HS-27A (cell line): ENCODE measurements at places on chromosomes 3 and 15.

DNA sequence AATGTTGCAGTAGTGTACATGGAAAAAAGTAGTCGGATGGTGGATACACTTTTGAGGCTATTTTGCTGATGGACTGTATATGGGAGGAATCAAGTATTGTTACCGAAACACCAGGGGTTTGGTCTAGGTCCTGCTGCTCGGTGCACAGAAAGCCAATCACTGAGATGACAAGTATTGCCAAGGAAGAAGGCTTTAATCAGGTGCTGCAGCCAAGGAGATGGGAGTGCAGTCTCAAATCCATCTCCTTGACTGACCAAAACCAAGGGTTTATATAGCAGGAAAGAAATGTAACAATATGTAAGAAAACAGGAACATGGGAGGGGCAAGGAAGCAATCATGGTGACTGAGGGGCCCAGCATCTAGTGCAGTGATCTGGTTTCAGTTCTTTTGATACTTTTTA, 2.8 kb upstream of the ACVR2B start:
- DNase-seq, result no peak

GRCh38 chr3:18567293-18567692, 142.2 kb upstream of the SATB1 start:
- DNase-seq, result no peak

- DNase-seq, result no peak
Measured at GRCh38 chr15:62269504-62269903, 104.4 kb upstream of the C2CD4B start.

GRCh38 chr3:113557374-113557773, 25.0 kb downstream of the SIDT1 start:
- DNase-seq, result peak; percentile 48

- no peak for DNase-seq
Measured at GRCh38 chr3:176969066-176969465, 228.2 kb downstream of the TBL1XR1 start.

- no peak for DNase-seq
Measured at GRCh38 chr3:482479-482878, 285.9 kb downstream of the CHL1 start.

DNA sequence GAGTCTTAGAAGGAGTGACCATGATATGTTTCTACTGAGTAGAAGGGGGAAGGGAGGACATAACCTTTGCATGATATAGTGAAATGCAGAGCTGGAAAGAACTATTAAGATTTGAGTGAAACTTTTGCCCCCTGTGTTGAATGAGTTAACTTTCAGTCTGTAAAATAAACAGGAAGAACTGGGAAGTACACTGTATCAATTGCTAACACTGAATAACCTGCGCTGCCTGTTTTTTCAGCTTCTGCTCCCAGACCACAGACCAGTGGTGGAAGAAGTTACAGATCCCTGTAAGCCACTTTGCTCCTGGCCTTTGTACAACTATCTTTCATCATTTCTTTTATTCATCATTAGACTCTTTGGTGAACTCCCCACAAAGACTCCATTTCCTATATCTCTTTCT, 3.6 kb upstream of the LRCH3 start:
- DNase-seq, result no peak

- no peak for DNase-seq
Measured at GRCh38 chr3:63635186-63635585, 17.3 kb upstream of the SNTN start.

GRCh38 chr3:139534992-139535879, 4.3 kb downstream of the RBP1 start:
- no peak for DNase-seq

DNA sequence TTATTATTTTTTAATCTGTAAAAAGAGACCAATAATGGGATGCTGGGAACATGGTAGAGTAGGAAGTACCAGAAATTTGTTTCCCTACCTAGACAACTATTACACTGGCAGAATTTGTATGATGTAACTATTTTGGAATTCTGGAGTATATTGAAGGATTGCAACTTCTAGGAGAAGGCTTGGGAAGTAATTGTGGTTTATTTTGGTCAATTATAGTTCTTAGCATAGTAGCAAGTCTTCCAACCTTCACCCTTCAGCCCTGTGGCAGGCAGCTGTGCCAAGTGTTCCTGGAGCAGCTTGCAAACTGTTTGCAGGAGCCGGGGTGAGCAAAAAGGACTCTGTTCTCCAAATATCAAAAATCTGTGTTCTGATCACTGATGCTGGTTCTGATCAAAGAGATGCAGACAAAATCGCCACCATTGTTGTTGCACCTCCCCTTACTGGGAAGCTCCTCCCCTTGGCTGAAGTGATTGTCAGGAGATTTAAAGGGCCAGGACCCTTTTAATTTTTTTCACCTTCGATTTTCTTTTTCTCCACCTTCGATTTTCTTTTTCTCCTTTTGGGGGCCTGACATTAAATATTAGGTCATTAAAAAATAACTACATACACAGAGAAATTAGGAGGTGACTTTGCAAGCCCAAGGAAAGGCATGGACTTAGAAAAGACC, 363.3 kb downstream of the SLC9A9 start:
- no peak for DNase-seq

- peak; percentile 96 for DNase-seq
Measured at GRCh38 chr3:189267981-189268613, 96.3 kb downstream of the TPRG1 start.

DNA sequence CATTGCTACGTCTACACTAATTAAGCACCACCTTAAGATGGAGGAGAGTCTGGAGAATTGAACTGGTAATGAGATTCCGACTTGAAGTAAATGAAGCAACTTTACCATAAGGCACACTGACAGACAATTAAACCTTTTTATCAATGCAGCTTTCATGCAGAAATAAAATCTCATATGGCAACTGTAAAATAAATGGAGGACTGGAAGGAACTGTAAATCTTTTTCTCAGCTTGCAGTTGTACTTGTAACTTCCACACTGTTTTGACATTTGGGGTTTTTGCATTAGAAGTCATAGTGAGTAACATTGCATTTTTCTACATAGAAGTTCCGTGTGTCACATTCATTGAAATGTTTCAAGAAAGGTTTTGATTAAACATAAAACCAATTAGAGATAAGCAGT, 705.3 kb downstream of the NLGN1 start:
- no peak for DNase-seq

DNA sequence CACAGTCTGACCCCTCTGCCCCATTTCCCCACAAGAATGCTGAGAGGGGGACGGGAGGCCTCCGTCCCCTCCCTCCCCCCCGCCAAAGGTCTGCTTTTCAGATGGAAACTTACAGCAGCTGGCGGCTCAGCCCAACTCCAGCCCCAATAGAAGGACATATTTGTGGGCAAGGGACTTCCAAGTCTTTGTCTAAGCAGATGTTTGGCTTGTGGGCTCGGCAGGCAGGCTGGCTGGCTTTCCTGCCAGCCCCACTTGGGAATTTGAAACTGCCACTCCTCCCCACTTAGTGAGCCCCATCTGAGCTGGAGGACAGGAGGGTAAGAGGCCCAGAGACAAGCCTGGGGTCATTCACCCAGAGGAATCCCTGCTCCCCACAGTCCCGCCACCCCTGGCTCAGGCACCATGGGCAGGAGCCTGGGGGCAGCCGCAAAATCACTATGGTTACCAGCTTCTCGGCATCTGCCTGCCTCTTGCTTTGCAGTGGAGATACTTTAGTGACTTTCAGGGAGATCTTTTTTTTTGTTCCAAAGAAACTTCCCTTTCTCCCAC, 53.6 kb downstream of the LMCD1 start:
- DNase-seq, result peak; percentile 92

GRCh38 chr3:177602601-177603147, 405.4 kb upstream of the TBL1XR1 start:
- no peak for DNase-seq

DNA sequence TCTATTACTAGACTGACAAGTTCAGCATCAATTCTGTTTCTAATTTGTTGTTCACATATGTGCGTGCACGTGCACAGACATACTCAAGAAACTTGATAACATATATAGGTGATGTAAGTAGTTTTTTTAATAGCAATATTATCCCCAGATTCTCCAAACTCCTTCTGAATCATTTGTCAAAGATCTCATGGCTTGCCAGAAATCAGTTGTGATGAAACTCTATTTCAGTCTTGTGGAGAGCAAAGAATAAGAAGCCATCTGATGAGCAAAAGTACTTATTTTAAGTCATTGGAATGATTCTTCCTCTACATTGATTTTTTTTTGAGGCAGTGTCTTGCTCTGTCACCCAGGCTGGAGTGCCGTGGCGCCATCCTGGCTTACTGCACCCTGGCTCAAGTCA, 167.0 kb upstream of the TBL1XR1 start:
- no peak for DNase-seq

- DNase-seq, result no peak
Measured at GRCh38 chr15:90790561-90790960, 73.4 kb downstream of the BLM start.

- DNase-seq, result no peak
Measured at GRCh38 chr3:73086071-73086494, 24.6 kb downstream of the EBLN2 start.

GRCh38 chr3:30340500-30340899, 265.9 kb upstream of the TGFBR2 start:
- no peak for DNase-seq

DNA sequence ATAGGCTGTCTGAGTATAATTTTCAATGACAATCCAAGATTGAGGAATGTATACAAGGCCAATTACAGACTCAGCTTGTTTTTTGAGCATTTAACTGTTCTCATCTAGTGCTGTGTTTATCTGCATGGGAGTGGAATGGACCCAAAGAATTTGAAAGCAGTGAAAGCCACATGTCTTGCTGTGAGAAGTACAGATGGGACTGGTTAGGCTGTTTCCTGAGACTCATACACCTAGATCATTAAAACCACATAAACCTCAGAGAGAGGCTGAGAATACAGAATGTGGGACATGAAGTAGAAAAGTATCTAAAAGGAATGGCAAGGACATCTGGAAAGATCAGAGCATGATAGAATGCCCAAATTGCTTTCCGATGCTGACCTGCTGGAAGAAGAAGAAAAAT, 224.6 kb downstream of the NLGN1 start:
- DNase-seq, result no peak

DNA sequence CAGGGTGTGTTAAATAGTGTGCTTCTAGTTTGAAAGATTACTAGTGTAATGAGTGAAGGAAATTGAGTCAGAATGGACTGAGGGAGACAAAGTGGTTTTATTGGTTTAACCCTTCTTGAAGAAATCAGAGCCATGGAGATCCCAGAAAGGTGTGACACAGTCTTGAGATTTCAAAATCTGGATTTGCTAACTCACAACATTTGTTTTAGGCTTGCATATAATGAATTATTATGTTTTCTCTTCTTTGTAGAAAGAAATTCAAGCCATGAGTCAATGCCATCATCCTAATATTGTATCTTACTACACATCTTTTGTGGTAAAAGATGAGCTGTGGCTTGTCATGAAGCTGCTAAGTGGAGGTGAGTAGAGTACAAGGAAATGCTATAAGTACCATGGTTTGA, 25.1 kb downstream of the OXSR1 start:
- DNase-seq, result no peak

DNA sequence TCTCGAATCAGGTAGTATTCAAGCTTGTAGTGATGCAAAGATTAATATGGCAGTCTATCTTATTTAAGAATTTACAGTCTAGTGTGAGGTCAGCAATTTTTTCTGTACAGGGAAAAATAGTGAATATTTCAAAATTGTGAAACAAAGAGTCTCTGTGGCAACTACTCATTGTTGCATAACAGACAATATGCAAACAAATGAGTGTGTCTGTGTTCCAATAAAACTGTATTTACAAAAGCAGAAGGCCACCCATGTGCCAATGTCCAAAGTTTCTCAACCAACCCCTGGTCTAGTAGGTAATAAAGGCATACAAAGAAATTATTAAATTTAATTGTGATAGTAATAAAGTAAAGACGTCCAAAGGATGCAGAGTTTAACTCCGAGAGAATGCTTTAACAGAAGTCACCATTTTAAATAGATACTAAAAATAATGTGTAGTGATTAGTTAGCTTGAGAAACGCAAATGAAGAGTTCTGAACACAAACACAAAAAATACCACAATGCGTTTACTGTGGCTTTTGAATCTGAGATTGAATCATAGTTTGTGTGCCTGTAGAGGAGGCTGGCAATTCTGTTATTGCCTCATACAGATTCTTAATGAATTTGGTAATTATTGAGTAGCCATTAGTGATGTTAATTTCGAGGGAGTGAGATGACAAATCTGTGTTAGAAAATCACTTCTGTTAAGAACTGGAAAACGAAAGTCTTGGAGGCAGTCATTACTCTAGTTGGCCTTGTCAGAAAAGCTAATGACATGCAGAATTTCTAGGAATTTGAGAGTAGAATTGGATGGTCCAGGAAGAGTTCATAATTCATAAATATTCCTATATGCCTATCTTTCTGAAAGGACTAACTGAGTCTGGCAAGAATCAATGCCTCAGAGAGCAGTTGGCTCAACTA, 48.7 kb downstream of the CADM2 start:
- DNase-seq, result no peak

DNA sequence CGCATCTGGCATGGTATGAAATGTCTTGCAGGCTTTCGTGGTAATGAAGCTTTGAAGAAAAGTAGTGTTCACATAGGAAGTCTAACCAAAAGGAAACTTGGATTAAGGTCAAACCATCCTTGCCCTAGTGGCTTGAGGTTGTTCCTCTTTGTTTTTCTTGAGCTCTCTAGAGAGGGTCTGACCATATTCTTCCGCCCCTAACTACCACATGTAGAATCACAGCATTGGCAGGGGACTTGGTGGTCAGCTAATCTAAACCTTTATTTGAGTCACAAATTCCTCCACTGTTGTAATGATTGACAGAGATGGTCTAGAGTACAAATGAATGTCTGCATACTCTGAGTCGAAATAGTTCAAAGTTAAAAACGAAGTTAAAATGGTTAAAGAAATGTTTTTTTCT, 39.1 kb upstream of the PHLDB2 start:
- DNase-seq, result no peak

DNA sequence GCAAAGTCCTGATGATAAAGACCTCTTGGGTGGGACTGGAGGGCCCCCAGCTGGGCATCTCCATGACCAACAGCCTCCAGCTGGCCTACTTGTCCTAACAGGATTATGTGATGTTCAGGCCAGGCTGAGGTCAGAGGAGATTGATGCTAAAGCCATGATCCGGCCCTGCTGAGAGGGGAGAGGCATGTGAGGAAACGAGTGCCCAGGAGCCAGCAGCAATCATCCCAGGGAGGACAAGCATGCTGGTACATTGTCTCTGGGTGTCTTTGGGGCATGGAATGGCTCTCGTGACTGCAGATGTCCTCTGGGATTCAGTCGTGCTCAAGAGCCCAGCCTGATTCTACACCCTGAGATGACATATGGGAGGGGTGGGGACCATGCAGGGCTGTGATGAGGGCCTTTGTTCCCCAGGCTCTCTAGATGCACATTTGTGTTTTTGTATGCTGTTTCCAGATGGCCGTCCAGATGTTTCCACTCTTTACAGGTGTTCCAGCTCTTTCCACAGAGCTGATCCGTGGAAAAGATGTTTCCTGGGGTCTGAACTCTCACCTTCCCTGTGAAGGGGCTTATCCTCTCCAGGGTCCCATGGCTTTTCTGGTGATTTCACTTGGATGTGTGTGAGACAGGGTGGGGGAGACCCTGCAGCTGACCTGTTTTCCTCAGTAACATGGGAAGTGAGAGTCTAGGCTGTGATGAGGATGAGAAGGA, 20.2 kb downstream of the SLC24A1 start:
- DNase-seq, result no peak
